ENCODE measurements at places on chromosomes 4 and X.

- H3K4me3 ChIP-seq: no peak overlapping the region
- no peak overlapping the region for H3K27ac ChIP-seq
- H3K4me1 ChIP-seq: no peaks in the 10 kb centered on the region
- no peaks in the 10 kb centered on the region for H3K36me3 ChIP-seq
Measured at GRCh38 chr4:53273726-53274125, 92.1 kb downstream of the SCFD2 start.

DNA sequence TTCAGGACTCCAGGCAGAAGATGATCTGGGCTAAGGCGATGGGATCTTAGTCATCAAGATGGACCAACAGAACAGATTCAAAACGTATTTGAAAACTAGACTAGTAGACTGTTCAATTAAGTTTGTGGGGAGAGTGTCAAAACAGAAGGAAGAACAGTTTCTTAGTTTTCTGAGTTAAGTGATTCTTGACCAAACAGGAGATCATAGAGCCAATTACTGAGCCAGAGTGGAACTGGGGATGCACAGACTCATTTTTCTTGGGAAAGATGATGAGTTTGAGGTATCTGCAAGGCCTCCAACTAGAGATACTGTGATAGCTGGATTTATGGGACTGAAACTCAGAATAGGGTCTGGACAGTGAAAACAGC is 119.5 kb downstream of the REELD1 start:
- no peak overlapping the region for H3K27ac ChIP-seq
- no peaks in the 10 kb centered on the region for H3K36me3 ChIP-seq
- H3K27me3 ChIP-seq: no peaks in the 10 kb centered on the region
- H3K4me1 ChIP-seq: peaks cover 21% of the 10 kb centered on the region
- H3K4me3 ChIP-seq: no peak overlapping the region

GRCh38 chr4:20181926-20182325 is 69.8 kb upstream of the SLIT2 start:
- H3K27ac ChIP-seq: no peak overlapping the region
- H3K4me3 ChIP-seq: no peak overlapping the region
- H3K4me1 ChIP-seq: no peaks in the 10 kb centered on the region

DNA sequence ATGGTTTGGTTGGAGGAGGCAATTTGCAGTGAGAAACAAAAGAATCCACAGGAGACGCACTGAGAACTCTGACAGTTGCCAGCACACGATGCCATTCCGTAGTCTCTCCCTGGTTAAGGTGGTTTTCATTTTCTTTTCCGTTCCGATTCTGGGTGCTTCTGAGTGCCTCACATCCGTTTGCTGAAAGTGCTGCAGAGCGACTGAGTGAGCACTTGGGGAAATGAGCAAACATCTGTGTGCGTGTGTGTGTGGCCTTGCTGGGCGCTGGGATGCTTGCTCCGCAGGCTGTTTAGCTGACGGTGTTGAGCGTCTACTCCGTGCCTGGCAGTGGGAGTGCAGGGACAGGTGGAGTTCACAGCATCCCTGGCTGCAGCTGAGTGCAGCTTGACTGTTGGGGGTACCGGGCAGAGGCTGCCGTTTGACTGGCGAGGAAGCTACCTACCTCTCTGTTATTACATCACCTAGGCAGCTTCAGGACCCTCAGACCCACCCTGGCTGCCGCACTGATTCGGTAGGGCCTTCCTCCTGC is 49.3 kb downstream of the SORCS2 start:
- H3K4me1 ChIP-seq: peaks cover 15% of the 10 kb centered on the region
- no peak for DNase-seq
- H3K4me3 ChIP-seq: no peak overlapping the region
- no peaks in the 10 kb centered on the region for H3K27me3 ChIP-seq
- no peak overlapping the region for H3K27ac ChIP-seq

DNA sequence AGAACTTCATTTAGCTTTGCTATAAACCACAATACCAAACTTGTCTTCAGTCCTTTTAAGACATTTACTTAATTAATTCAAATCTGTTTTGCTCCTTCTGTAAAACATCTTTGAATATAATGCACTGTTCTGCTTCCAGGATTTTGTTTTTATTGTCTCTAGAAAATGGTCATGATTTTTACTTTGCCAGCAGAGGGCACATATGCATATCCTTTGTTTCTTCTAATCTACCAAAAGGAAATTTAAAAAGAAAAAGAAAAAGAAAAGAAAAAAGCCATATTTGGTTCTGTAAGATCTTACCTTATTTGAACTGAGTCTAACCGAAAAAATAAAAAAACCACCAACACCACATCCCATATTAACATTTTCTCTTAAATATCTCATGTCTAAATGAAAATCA is 101.9 kb upstream of the CCSER1 start:
- no peaks in the 10 kb centered on the region for H3K27me3 ChIP-seq

DNA sequence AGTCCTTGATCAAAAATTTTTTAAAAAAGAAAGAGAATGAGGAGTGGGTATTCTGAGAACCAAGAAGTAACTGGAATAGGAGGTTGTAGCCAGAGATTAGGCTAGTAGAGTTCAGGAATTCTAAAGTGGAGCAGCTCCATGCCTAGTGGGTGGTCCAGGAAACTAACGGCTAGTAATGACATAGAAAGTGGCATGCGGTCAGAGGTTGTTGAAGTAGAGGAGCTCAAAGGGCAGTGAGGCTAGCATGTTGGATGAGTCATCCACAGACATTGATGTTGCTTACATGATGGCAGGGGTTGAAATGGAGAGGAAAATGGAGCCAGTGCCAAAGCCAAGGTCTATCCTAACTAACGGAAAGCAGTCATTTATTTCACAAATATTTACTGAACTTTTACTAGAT is 42.1 kb downstream of the TEX13B start:
- DNase-seq: no peak
- H3K36me3 ChIP-seq: no peaks in the 10 kb centered on the region
- no peaks in the 10 kb centered on the region for H3K27me3 ChIP-seq
- no peak overlapping the region for H3K4me3 ChIP-seq
- no peak overlapping the region for H3K27ac ChIP-seq

DNA sequence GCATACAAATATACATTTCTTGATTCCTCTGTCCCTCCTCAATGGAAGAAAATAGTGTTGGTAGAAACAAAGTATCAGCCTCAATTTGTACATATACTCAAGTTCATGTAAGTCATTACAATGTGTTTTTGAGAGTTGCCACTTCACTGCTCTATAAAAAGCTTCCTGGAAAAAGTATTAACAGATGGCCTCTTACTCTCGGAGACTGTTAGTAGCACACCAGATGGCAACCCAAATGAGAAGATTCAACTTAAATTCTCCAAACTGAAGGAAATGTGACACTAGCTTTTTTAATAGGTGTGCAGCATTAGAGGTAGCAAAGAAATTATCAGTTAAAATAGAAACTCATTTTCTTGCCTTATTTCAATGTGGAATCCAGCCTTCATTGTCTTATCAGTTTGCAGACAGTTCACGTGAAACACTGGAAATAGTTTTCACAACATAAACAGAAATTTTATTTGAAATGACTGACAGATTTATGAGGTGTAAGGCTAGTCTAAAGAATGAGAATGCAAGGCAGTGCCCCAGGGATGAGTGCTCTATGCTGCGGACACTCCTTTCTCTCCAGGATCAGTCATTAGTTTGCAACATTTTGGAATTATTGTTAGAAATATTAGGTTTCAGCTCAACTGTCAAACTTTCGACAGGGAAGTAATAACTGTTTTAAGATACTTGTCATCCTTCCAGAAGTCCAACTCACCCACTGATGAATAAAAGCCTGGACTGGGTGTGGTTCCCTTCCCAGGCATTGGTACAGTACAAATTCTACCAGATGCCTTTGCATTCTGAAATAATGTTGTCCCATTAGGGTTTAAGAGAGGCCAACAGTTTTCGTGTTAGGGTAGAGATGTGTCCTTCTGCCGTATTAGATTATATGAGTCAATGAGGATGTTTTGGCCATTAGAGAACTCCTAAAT is 50.9 kb downstream of the IDS start:
- H3K27ac ChIP-seq: no peak overlapping the region
- H3K36me3 ChIP-seq: no peaks in the 10 kb centered on the region
- H3K27me3 ChIP-seq: no peaks in the 10 kb centered on the region
- no peak overlapping the region for H3K4me3 ChIP-seq

DNA sequence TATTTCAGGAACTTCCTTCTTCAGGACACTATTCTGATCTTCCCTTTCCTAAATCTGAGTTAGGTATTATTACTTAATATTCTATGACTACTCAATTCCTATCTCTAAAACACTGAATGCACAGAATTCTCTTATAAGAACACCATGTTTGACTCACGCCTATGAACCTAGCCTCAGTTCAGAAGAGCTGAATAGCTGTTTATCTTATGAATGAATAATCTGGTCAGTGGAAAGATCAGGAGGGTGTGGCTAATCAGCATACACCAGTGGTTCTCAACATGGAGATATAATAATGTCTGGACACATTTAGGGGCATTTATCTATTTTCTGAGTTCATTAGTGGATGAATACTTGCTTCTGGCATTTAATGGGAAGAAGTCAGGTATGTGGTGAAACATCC is 24.2 kb downstream of the EPHA5 start:
- DNase-seq: no peak
- H3K27ac ChIP-seq: no peak overlapping the region
- H3K4me1 ChIP-seq: no peaks in the 10 kb centered on the region
- no peaks in the 10 kb centered on the region for H3K27me3 ChIP-seq
- no peak overlapping the region for H3K4me3 ChIP-seq

GRCh38 chr4:98747393-98748091 is 89.1 kb upstream of the TSPAN5 start:
- no peak for DNase-seq
- no peak overlapping the region for H3K27ac ChIP-seq
- no peaks in the 10 kb centered on the region for H3K27me3 ChIP-seq
- no peaks in the 10 kb centered on the region for H3K4me1 ChIP-seq
- H3K4me3 ChIP-seq: no peak overlapping the region

DNA sequence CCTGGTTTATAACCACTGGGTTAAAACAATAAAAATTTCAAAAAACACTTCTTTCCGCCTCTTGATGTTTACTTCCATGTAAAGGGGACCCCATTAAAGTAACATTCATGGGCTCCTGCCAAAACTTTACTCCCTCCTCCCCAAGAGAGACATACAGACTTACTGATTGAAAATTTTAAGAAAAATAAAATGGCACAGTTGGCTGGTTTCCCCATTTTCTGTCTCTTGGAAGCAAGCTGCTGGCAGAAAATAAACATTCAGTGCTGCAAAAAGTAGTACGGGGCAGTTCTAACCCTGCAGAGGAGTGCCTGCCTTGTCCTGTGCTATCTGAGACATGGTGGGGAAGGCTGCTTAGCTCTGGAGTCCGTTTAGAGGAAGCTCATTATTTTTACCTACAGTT is 187.3 kb upstream of the INTU start:
- no peaks in the 10 kb centered on the region for H3K36me3 ChIP-seq
- no peak overlapping the region for H3K4me3 ChIP-seq
- H3K27me3 ChIP-seq: no peaks in the 10 kb centered on the region

- no peaks in the 10 kb centered on the region for H3K36me3 ChIP-seq
- no peaks in the 10 kb centered on the region for H3K27me3 ChIP-seq
- no peaks in the 10 kb centered on the region for H3K4me1 ChIP-seq
- H3K4me3 ChIP-seq: no peak overlapping the region
Measured at GRCh38 chr4:114509340-114509739, 89.3 kb upstream of the UGT8 start.

GRCh38 chrX:12007881-12008280 is 130.4 kb upstream of the FRMPD4 start:
- H3K36me3 ChIP-seq: no peaks in the 10 kb centered on the region
- H3K4me1 ChIP-seq: no peaks in the 10 kb centered on the region
- no peak overlapping the region for H3K27ac ChIP-seq
- H3K4me3 ChIP-seq: no peak overlapping the region
- H3K27me3 ChIP-seq: no peaks in the 10 kb centered on the region

DNA sequence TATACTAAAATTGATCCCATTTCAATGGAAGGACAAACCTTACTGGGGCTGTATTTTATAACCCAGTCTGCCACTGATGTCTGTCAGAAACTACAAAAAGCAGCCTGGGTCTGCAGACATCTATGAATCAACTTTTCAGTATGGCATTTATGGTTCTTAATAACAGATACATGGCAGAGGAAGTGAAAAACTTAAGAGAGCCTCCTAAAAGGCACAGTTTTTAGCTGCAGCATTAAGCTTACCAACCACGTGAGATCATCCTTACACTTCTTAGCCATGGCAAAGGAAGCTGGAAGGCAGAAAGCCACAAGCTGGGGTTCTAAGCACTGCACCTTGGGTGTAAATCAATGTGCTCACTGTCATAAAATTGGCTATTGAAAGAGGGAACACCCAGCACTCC is 16.6 kb upstream of the UGT2B17 start:
- no peaks in the 10 kb centered on the region for H3K27me3 ChIP-seq
- no peak overlapping the region for H3K4me3 ChIP-seq
- no peak overlapping the region for H3K27ac ChIP-seq

- no peak overlapping the region for H3K4me3 ChIP-seq
- no peaks in the 10 kb centered on the region for H3K27me3 ChIP-seq
- H3K4me1 ChIP-seq: no peaks in the 10 kb centered on the region
- no peaks in the 10 kb centered on the region for H3K36me3 ChIP-seq
- H3K27ac ChIP-seq: no peak overlapping the region
- DNase-seq: no peak
Measured at GRCh38 chrX:50768801-50769200, 45.2 kb downstream of the SHROOM4 start.

GRCh38 chr4:169215656-169216055 is 55.1 kb downstream of the SH3RF1 start:
- H3K4me3 ChIP-seq: no peak overlapping the region
- peaks cover 16% of the 10 kb centered on the region for H3K4me1 ChIP-seq
- H3K27ac ChIP-seq: no peak overlapping the region
- H3K36me3 ChIP-seq: no peaks in the 10 kb centered on the region
- no peak for DNase-seq
- no peaks in the 10 kb centered on the region for H3K27me3 ChIP-seq

DNA sequence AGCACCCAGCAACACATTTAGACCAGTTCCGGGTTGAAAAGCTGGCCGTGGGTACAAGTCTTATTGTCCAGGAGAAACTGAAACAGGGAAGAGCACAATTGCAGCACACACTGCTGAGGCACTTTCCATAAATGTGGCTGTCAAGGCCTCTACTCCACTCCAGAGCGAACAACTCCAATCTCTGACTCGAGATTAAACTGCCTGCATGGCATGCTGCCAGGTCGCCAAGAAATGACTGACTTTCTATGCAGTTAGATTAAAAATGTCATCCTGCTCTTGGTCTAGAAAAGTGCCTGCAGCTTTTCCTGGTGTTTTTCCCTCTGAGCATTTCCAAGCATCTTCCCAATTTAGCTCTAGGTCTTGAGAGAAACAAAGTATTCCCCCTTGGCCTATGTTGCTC is 260.6 kb upstream of the EMCN start:
- no peaks in the 10 kb centered on the region for H3K36me3 ChIP-seq
- H3K27ac ChIP-seq: no peak overlapping the region
- H3K27me3 ChIP-seq: no peaks in the 10 kb centered on the region
- no peak overlapping the region for H3K4me3 ChIP-seq
